ENCODE measurements at places on chromosomes 6 and 20.

DNA sequence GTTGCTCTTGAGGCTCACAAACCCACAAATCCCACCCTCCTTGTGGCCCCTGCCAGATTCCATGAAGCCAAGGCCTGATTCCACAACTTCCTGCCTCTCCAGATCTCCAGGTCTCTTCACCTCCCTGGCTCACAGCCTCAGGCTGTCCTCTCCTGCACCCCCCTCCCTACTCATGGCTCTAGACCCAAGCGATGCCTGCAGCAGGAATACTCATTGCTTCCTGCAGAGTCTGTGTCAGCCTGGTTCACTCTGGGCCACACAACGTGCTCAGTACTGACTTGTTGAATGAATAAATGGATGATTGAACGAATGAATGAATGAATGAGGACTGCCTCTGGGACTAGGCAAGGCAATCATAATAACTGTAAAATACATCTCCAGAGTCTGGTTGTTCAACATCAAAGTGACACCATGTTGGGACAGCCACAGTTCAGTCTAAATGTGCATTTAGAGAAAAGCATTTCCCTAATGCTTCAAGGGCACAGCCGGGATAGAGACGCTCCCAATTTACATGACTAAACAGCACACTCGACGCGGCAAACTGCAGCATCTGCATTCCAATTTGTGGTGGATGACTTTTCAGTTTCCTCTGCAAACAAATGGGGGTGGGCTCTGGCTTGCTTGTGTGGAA, 139.9 kb downstream of the GRM4 start:
- DNase-seq: no peak

- no peak for DNase-seq
These were observed 106.9 kb downstream of the TFAP2B start for GRCh38 chr6:50925548-50925947.

GRCh38 chr20:59008715-59009336, 1.8 kb upstream of the CTSZ start:
- no peak for DNase-seq

DNA sequence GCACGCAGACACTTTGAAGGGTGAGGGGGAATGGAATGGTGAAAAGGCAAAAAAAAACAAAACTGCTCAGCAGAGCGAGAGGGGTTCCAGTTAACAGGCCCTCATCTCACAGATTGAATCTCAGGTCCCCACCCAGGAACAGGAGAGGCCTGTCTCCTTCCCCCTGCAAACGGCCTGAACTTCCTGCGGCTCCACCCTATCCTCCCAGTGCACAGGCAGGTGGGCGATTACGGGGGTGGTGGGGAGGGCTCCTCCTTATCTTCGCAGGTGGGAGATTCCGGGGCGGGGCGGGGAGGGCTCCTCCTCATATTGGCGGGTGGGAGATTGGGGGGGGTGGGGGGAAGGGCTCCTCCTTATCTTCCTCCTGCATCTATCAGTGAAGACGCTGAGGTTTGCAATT, 129.0 kb downstream of the SOX4 start:
- DNase-seq: no peak

- no peak for DNase-seq
These were observed 88.1 kb upstream of the TGM3 start for GRCh38 chr20:2207770-2208097.

DNA sequence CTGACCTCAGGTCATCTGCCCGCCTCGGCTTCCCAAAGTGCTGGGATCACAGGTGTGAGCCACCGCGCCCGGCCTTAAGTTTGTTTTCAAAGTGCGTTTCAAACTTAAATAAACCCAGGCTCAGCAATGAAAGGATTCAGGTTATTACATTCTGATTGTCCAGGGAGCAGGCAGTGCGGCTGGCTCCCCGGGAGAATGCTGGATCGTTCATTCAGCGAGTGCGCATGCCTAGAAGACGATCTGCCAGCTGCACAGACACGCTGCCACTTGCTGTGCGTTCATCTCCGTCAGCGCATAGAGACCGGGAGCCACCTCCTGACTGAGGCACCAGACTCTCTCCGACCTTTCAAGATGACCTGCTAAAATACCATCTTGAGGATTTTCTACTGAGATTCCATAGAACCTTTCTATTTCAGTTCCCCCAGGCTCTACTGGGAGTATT, 163.9 kb upstream of the ZNF217 start:
- no peak for DNase-seq

- no peak for DNase-seq
These were observed 43.1 kb upstream of the FOXP4 start for GRCh38 chr6:41502917-41503671.

DNA sequence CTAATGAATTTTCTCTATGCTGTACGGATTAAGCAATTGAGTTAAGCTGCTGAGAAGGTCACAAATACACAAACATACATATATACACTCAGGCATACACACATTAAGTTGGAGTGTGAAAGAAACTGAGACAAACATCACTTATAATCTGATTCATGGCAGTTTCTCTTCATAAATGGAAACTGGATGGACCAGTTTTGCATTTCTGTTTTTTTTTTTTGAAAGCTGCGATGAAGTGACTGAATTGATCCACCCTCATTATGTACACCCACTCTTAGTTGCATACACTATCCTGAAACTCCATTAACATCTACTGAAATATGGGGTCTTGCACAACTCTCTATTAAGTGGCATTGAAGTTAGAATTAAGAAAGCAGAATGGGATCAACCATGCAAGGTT, 32.9 kb upstream of the TENT5A start:
- no peak for DNase-seq

- no peak for DNase-seq
These were observed 362.6 kb downstream of the EPM2A start for GRCh38 chr6:145372671-145373151.

GRCh38 chr20:50601511-50602431, 89.6 kb downstream of the RIPOR3 start:
- DNase-seq: no peak

GRCh38 chr20:50120935-50121693, 8.2 kb upstream of the UBE2V1 start:
- no peak for DNase-seq

- no peak for DNase-seq
These were observed 7.3 kb downstream of the SAYSD1 start for GRCh38 chr6:39107641-39108040.

DNA sequence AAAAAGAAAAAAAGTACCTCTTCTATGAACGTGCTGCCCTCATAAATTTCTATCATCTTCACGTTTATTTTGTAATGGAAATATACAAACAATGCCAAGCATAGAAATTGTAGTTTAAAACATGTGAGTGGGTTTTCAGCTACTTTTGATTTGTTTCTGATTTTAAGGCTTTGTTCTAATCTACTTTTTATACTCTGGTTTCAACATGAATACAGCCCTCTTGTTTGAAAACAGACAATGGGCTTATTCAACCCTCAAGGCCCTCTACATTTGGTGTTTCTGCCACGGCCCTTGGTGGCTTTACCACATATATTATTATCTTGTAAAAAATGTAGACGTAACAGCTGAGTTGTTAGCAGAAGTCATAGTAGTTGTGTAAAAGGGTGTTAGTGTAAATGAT, 153.9 kb downstream of the SOX4 start:
- no peak for DNase-seq

DNA sequence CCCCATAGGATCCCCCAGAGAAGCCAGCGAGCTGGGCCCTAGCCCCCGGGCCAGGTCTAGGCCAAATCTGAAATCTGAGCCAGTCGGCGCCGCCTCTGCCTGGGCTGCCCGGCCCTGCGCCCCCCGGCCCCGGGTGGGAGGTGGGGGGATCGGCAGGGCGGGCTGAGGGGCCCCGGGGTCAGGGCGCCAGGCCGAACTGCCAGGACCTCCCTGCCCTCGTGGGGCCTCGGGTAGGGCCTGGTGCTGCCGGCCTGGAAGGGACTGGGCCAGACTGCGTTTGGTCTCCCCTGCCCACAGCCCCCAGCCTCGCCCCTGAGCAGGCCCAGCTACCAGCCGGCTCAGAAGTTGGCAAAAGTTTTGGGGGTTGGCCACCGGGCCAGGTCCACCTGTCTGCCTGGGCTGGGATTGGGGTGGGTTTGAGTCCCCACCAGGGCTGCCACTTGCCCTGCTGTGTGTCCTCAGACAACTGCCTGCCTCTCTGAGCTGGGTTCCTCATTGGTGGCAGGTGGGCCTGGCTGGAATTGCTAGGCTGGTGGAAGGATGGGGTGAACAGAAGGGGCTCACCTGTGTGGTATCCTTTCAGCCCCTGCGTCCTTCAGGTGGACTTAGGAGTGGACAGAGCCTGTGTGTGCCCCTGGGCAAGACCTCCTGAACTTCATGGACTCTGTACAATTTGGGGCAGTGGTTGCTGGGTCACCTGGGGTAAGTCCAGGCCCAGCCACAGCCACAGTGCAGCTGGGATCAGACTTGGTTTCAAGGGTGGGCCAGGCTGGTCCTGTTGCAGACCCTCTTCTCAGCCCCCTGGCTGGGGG, 801 bp downstream of the SRC start:
- no peak for DNase-seq

- no peak for DNase-seq
These were observed 34.1 kb upstream of the TBC1D7 start for GRCh38 chr6:13362412-13362811.

DNA sequence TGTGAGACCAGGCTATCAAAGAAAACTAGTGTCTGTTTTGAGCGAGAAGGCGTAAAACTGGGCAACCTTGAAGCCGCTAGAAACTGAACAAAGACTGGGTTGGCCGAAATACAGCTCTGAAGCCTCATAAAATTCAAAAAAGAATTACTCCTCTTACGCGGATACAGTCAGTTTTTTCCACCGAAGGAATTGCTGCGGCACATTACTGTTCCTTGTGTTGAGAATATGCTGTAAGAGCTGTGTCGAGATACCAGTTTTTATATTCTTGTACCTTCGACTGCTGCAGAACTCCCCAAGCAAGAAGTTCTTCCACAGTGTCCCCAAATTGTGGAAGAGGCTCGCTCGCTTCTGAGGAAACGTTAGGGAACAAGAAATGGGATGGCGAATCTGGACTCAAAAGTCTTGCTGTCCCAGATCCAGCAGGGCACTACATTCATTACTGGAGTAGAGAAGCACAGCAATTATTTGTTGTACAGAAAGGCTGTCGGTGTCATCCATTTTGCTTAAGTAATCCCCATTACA, 523 bp upstream of the COX7A2 start:
- DNase-seq: no peak

DNA sequence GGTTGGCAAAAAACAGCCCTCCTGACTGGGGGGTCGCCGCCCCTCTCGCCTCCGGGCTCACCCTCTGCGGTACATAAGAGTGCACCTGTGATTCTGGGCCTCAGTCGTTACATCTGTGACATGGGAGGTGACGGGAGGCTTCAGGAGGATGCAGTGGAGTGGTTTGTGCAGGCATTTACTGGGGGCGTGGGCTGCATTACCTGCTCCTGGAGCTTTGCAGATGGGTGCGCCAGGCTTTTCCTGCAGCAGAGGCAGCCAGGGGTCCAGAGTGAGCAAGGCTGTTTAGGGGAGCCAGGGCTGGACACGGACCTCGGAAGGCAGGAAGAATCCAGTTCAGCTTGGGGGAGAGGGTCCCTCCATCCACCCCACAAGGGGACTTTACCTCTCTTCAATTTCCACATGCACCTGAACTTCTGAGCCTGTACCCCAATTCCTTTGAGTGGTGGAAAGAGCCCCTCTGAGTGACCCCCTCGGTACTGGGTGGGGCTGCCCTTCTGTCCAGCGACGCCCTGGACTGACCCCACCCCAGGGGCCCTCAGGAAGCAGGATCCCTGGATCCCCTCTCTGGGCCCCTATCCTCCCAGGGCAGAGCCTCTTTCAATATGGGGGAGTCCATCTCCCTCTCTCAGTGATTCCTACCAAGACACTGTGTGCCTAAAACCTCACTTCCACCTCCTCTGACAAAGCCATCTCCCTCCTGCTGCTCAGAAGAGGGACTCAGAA, 134.0 kb downstream of the TAF4 start:
- DNase-seq: no peak

GRCh38 chr6:11035616-11036350, 8.3 kb downstream of the ELOVL2 start:
- DNase-seq: no peak

Data from GOT3 (cell line).